ENCODE measurements at places on chromosomes 6 and 20.

- DNase-seq: no peak
These were observed 905 bp downstream of the RARS2 start for GRCh38 chr6:87588756-87589407.

DNA sequence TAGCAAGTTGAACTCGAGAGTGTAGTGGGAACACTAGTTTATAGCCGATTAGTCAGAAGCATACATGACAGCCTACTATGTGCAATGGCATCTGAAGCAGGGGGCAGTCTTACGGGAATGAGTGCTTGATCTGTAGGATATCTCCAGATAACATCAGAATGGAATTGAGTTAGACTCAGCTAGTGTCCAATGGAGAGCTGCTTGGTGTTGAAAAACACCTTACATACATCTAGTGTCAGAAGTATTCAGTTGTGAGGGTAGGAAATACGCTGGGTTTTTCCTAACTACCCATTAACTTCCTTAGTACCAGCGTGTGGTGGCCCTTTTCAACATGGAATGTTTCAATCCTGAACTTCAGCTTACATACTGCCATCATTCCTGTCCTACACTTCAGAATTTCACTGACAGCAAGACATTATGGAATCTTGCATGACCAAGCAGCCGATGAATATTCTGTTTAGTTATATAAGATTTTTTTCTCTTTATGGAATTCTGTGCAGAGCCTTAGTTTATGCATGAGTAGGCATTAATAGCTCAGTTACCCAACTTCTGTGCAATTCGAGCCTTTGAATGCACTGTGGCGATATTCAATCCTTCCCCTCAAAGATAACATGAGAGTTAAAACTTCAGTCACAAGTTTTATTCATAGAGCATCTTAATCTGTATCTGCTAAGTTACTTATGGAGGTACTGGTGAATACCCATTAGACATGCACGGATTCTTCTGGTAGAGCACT is 218.6 kb upstream of the MOCS1 start:
- DNase-seq: no peak

GRCh38 chr6:155454008-155454407 is 1.6 kb downstream of the NOX3 start:
- no peak for DNase-seq

DNA sequence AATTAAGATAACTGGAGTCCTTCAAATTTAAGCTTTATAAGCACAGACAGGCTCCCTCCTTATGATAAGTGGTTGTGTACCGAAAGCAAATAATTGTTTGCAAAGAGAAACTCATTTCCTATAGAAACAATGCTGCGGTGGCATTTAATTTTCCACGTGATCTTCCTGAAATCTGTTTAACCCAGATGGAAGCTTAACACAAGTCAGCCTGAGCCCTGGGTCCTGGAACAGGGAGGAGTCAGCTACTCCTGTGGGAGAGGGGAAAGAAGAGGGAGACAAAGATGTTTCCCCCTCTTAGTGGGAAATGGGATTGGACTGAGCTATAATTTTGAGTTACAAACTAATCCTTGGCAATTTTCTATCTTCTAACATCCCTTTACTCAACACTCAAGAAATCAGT is 136.5 kb downstream of the ELOVL4 start:
- no peak for DNase-seq

DNA sequence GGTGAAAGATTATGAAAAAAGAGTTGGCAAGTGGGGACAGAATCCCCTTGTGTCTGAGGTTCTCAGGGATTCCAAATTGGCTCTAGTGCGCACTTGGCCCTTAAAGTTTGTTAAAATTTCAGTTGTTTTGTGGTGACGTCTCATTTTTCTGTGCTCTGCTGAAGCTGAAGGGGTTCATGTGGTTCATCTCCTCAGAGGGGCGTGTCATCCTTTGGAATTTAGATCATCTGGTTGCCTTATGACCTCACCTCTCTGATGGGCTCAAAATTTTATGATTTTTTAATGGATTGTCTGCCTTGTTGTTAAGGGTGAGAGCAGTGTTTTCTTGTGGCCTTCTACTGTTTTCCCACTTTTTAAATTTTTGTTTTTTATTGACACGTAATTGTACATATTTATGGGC is 20.3 kb downstream of the CYB5R4 start:
- DNase-seq: no peak

DNA sequence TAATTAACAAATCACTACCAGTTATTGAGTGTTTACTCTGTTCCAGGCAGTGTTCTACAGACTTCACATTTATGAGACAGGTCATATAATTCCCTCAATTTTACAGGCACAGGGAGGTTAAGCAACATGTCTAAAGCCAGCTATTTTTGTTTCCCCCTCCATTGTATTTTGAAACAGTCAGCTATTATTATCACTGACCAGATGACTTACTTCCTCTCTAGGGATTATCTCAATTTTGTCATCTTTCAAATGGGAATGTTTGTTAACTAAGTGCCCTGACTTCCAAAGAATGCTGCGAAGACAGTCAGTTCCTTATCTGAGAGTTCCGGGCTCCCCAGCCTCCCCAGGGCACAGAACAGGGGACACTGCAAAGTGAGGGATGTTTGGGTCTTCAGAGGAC is 5.6 kb upstream of the CNPY3 start:
- DNase-seq: no peak

DNA sequence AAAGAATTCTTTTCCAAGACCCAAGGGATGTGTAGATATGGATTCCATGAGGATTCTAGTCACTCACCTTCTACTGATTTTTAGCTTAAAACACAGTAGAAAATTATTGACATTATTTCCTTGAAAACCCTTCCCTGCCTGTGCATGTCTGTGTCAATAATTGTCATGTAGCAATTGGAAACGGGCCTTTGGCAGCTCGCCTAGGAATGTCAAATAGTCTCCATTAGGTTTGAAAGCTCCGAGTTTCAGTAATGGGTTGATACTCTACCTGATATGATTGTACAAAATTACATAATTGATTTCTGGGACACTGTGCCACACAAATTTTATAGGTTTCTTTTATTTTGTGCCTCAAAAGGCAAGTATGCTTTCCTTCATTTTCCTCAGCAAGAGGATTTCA is 515.2 kb upstream of the ARID1B start:
- no peak for DNase-seq

DNA sequence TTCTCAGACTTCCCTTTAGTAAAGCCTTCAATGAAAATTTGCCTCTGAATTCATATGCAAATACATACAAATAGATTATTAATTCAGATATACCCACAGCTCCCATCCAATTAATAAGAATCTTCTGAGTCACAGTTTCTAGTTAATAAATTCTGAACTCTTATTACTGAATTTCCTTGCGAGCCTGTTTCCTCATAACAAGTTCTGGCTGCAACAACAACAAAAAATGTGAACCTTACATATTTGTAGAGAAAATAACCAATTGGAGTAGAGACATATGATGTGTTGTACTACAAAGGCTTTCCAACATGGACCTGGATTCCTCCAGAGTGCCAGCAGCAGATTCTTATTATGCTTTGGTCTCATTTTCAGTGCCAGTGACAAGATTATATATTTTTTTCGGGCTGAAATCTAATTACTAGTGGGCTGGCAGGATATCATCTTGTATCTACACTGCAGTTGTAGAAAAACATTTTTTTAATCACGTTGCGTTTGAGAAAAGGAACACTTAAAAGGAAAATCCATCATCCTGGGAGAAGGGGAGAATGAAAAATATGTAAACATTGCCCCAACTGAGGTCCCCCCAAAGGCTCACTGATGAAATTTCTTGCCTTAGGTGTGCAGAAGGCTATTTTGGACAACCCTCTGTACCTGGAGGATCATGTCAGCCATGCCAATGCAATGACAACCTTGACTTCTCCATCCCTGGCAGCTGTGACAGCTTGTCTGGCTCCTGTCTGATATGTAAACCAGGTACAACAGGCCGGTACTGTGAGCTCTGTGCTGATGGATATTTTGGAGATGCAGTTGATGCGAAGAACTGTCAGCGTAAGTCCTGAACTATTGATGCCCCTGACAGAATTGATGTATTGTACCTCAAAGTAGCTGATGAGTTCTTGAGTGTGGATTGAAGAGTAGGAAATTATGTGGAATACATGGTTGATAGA is 404.6 kb downstream of the LAMA2 start:
- DNase-seq: no peak

- no peak for DNase-seq
These were observed 329.1 kb downstream of the CDH4 start for GRCh38 chr20:61580958-61581824.

- no peak for DNase-seq
These were observed 49.9 kb downstream of the BMP5 start for GRCh38 chr6:55825402-55826051.

- no peak for DNase-seq
These were observed 51.0 kb downstream of the TFAP2A start for GRCh38 chr6:10363911-10364310.

DNA sequence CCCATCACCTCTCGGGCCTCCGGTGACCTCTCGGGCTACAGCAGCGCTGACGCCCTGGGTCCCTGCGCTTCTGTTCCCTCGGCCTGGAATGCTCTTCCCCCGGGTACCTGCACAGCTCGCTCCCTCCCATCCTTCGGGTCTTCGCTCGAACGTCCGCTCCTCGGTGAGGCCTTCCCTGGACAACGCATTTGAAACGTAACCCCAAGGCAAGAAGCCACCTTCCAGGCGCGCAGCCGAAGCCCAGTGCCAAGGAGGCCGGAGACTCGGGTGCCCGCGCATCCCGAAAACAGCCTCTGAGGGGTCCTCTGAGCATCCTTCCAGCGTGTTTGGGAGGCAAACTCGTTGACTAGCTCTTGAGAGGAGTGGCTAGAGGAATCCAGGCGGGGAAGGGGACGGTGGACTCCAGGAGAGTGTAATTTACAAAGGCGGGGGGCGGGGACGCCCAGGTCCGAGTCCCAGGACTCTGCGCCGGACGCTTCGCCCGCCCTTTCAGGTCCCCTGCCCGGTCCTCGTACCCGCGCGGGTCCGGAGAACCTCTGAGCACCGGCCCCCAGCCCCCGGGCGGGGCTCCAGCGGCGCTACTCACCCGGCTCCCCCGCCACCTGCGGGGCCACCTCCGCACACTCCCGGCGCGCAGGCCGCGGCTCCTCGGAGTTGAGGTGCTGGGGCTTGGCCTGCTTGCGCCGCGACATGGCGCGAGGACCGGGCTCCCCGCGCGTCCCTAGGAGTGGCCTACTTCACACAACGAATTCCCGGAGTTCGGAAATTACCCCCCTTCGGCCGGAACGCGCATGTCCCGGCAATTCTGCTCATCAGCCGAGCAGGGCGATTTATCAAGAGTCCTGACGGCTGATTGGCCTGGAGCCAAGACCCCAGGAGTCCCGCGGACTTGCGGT is 86.8 kb downstream of the ZFP64 start:
- no peak for DNase-seq

All from T-helper 1 cell (primary cell).